Karpas-422 (cell line): ENCODE measurements at places on chromosomes 6 and 20.

DNA sequence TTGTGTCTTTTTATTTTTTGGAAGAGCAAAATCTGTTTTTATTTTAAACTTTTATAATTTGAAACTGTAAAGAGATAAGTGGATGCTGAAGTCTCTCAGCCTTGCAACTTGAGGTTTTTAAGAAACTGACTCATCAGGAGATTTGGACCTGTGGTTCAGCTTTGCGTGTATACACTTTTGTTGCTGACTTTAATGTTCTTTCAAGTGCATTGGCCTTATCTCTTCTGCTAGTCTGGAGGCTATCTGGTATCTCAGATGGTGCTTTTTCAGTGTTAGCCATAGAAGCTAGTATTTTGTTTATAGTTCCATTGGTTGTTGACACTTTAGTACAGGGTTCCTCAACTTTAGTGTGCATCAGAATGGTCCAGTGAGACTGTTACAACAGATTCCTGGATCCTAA is 504.0 kb upstream of the SPTLC3 start:
- no peak for DNase-seq

DNA sequence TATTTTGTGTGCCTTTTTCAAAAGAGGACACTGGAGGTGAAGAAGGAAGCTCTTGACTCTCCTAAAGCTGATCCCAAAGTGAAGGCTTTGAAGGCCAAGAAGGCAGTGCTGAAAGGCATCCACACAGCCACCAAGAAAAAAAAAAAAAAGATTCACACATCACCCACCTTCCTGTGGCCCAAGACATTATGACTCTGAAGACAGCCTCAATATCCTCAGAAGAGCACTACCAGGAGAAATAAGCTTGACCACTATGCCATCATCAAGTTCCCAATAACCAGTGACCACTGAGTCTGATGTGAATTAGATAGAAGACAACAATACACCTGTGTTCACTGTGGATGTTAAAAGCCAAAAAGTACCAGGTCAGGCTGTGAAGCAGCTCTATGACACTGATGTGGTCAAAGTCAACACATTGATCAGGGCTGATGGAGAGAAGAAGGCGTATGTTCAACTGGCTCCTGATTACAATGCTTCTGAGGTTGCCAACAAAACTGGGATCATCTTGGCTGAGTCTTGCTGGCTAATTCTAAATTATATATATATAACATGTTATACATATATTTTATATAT is 59.4 kb downstream of the PLCG1 start:
- no peak for DNase-seq

- DNase-seq: no peak
Observed at GRCh38 chr20:39489986-39490560, 527.9 kb downstream of the DHX35 start.

DNA sequence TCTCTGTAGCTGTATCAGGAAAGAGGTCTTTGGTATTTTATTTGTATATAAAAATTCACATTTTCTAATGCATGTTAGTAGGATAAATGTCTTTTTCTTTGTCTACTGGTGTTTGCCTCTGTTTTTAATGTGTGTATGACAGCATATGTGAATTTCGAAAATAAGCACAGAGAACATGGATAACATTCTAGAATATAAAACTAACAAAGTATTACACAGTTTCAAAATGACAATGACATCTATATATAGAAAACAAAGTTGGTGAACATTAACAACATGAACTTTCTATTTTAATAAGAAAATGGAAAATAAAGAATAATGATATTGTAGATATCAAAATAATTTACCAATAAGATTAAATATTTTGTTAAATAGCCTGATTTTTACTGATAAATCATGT is 608.0 kb downstream of the COL12A1 start:
- DNase-seq: no peak

- no peak for DNase-seq
Observed at GRCh38 chr6:139423971-139424667, 49.7 kb upstream of the CITED2 start.

GRCh38 chr6:136508725-136509392 is 41.4 kb downstream of the MAP7 start:
- no peak for DNase-seq

- no peak for DNase-seq
Observed at GRCh38 chr6:89482126-89482525, 49.2 kb downstream of the ANKRD6 start.

DNA sequence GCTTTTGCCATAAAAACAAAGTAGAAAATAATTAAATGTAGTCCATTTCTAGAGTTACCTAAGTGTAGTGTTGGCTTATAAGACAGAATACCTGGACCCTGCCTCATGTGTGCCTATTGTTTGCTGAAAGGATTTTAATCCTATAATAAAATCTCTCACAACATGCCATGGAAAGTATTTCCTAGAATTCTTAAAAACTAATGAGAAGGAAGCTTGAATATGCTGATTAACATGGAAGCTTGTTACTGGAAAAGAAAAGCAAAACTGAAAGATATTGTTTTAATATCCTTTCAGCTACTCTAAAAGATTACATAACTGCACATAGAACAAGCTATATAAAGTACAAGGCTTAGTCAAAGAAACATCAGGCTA is 18.0 kb upstream of the FAM135A start:
- no peak for DNase-seq

DNA sequence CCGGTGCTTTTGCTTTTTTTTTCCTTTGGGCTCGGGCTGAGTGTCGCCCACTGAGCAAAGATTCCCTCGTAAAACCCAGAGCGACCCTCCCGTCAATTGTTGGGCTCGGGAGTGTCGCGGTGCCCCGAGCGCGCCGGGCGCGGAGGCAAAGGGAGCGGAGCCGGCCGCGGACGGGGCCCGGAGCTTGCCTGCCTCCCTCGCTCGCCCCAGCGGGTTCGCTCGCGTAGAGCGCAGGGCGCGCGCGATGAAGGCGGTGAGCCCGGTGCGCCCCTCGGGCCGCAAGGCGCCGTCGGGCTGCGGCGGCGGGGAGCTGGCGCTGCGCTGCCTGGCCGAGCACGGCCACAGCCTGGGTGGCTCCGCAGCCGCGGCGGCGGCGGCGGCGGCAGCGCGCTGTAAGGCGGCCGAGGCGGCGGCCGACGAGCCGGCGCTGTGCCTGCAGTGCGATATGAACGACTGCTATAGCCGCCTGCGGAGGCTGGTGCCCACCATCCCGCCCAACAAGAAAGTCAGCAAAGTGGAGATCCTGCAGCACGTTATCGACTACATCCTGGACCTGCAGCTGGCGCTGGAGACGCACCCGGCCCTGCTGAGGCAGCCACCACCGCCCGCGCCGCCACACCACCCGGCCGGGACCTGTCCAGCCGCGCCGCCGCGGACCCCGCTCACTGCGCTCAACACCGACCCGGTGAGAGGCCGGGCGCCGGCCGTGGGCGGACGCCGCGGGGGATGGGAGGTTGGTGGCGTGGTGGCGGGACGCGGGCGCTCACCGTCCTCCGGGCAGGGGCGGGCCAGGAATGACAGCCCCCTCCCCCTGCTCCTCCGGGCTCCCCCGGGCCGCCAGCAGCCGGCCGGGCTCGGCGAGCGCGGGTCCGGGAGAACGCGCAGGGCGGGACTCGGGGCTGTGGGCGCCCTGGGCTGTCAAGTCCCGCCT is 606 bp downstream of the ID4 start:
- no peak for DNase-seq

GRCh38 chr6:72363844-72364740 is 257.8 kb upstream of the KCNQ5 start:
- no peak for DNase-seq

DNA sequence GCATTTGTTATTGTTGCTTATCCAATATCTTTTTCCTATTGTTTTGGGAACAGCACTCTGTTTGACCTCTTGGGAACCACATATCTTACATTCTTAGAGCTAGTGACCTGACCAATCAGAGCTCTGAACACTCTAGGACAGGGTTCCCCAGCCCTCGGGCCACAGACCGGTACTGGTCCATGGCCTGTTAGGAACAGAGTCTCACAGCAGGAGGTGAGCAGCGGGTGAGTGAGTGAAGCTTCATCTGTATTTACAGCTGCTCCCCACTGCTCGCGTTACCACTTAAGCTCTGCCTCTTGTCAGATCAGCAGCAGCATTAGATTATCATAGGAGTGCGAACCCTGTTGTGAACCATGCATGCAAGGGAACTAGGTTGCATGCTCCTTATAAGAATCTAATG is 226.0 kb upstream of the TSHZ2 start:
- DNase-seq: no peak

- no peak for DNase-seq
Observed at GRCh38 chr6:150382171-150382570, 13.4 kb downstream of the IYD start.

DNA sequence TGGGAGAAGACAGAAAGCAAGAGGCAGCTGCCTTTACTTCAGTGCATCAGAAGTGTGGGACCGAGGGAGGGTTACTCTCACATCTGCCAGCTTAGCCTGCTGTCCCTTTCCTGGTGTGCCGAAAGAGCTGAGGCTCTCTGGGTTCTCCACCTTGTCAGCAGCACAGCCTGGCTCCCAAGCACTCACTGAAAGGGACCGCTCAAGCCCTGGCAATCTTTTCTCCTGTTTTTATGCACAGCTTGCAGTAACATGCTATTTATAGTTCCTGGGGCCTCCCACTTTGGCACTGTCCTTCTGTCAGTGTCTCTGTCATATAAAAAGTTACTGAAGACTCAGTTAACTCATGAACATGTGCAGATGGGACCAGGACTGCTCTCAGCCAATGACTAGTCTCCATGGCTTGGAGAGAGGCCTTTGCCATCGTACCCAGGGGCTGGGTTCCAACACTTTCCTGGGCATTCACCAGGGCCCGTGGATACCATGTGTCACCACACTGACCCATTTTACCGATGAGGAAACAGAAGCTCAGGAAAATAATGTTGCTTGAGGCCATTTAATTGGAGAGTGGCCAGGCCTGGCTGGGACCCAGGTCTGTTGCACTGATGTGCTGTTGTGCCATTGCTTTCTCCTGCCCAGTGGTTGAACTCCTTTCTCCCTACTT is 46.2 kb downstream of the PANK2 start:
- no peak for DNase-seq

- no peak for DNase-seq
Observed at GRCh38 chr6:108673602-108674001, 112.9 kb downstream of the FOXO3 start.
